CD14-positive monocyte (primary cell): ENCODE measurements at places on chromosomes 1 and 21.
A peak's percentile ranks its signal among the peaks of the same experiment; 100 is the strongest.

GRCh38 chr1:246291127-246291526 is 216.0 kb downstream of the SMYD3 start:
- DNase-seq = no peak

GRCh38 chr1:247287460-247287859 is 31.6 kb downstream of the VN1R5 start:
- DNase-seq = peak; percentile 0

- DNase-seq = no peak
Observed at GRCh38 chr1:98289311-98289710, 368.5 kb upstream of the DPYD start.

- DNase-seq = no peak
Observed at GRCh38 chr1:151710187-151710840, 6.3 kb downstream of the CELF3 start.

DNA sequence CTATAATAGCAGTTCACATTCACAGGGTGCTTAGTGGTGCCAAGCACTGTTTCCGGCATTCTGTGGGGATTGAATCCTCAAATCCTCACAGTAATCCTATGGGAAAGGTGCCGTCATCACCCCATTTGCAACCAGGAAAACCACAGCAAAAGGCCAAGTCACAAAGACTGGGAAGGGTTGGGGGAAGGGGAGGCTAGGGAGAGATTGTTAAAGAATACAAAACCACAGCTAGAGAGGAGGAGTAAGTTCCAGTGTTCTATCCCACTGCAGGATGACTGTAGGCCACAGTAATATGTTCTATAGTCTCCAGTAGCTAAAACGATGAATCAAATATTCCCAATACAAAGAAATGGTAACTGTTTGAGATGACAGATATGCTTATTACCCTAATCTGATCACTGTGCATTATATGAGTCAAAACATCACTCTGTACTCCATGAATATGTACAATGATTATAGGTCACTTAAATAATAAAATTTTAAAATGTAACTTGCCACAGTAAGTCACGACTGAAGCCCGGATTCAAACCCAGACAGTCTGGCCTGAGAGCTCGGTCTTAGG is 256.8 kb downstream of the TOMM20 start:
- no peak for DNase-seq

GRCh38 chr1:33878392-33878791 is 14.5 kb downstream of the HMGB4 start:
- DNase-seq = no peak

- no peak for DNase-seq
Observed at GRCh38 chr1:202745323-202745888, 35.2 kb upstream of the SYT2 start.

- no peak for DNase-seq
Observed at GRCh38 chr1:60757485-60757884, 324.9 kb upstream of the NFIA start.
